Mesenchymal stem cell (in vitro differentiated cells and primary cell): ENCODE measurements at places on chromosomes 1 and 21.

DNA sequence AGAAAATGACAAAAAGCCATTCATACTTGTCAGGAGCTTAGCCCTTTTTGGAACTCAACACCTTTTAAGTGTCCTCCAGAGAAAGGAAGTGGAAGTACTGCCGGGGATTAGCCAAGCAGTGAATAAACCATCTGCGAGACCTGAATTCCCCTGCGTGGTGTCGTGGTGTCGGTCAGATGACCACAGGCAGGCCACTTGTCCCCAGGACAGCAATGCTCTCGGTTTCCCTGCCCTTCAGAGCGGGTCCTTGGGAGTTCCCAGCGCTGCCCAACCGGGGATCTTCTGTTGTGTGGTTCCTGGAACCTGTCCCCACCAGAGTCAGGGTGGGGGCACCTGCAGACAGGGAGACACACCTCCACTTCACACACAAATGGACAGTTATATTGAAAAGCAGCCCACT lies 9.2 kb downstream of the GPR157 start:
- no peak for DNase-seq

- DNase-seq: peak; percentile 43
Measured at GRCh38 chr1:58786184-58786926, 2.5 kb upstream of the JUN start.

DNA sequence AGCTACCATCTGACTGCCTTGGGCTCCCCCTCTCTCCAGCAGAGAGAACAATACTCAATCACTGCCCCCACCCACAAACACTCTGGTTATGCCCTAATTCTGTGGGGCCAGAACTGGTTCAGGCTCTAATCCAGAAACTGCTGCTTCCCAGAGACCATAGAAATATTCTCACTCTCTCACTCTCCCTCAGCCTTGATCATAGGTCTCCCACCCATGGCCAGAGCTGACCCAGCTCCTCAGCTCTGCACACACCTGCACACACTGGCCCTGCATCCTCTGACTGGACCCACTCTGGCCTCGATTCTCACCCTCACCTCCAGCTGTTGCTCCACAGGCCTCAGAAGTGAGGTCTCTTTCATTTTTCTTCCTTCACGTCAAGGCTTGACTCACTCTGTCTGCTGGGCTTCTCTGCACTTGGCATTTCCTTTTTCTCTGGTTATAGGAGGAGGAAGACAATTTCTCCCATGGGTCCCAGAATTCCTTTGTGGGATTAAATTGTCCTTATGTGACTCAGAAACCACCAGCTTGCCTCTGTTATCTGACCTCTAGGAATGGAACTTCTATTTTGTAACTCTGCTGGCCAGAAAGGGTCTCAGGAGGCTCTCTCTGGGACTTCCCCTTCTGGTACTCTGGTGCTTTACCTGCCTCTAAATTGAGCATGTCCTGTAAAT lies 15.6 kb upstream of the ZMYM6 start:
- DNase-seq: peak; percentile 97

GRCh38 chr1:243483071-243483771 lies 227.4 kb downstream of the SDCCAG8 start:
- no peak for DNase-seq

DNA sequence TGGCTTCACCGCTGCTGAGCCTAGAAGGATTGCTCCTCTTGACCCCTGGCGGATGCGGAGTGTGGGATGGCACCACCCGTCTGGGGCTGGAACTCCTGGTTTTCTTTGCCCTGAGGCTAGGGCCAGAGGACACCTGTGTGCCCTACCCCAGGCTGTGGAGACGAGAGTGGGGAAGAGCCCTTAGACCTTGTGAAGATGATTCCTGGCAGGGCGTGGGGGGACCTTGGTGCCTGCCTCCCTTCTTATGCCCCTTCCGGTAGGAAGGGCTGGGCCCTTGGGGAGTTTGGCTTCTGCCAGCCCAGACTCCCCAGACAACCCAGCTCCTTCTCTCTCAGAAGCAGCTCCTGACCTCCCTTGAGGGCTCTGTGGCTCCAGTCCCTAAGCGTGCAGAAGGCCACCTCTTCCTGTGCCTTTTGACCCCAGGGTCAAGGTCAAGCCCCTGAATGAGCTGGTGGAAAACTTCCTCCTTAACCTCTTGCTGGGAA lies 891 bp downstream of the RPS6KA1 start:
- DNase-seq: peak; percentile 9

DNA sequence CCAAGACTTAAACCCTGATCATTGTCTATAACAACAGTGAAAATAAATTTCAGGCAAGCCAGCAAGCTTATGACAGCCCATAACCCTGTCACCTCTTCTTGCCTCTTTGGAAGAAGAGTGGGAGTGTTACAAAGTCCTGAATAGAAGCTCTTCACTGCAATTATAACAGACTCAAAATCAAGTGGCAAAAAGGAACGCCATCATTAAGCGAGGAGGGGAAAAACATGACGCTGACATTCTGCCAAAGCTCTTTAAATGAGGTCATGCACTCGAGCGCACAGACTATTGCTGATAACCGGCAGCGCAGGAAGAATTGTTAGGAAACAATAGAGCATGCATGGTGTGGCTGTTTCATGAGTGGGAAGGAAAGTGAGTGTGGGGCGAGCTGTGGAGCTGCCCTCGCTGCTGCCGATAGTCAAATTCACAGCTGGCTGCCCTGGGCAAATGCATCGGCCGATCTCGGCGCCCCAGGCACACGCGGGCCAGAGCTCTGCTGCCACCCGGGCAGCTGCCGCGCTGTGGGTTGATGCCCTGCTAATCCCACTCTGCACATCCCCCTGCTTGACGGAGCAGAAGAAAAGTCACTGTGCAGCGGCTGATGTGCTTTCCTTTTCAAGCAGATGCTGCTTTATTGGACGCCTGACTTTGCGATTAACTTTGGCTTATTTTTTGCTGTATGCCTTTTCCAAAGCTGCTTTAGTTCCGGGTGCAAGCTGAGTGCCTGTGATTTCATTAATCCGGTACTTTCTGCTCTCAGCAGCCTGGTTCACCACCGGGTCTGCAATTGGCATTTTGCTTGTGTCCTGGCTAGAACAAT lies 102.4 kb upstream of the ST6GALNAC5 start:
- DNase-seq: no peak

- DNase-seq: no peak
Measured at GRCh38 chr1:175892686-175893085, 149.3 kb upstream of the TNR start.

DNA sequence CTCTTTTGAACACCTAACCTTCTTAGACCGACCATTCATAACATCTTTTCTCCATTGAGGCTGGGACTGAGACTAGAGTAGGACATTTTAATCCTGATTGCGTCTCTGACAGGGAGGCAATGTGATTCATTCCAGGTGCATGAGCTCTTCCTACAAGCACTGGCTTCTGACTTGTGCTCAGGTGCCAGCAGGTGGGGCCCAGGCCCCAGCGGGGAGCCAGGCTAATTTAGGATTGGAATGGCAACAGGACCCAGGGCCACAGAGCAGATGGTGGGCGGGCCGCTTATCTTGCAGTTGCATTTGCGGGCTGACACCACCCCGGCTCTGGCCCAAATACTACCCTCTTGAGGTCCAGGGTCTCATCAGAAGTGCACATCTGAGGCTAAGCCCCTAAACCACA lies 4.1 kb downstream of the GPA33 start:
- no peak for DNase-seq
